Stimulated activated CD4-positive, alpha-beta T cell treated with anti-CD3 and anti-CD28 coated beads, Interleukin-15, amount 100 ng/mL, for 1 hour (primary cell): ENCODE measurements at places on chromosomes 3 and 15.

- DNase-seq = no peak
Observed at GRCh38 chr3:30299674-30300385, 306.6 kb upstream of the TGFBR2 start.

GRCh38 chr3:73352841-73353645, 271.7 kb downstream of the PDZRN3 start:
- DNase-seq = no peak

DNA sequence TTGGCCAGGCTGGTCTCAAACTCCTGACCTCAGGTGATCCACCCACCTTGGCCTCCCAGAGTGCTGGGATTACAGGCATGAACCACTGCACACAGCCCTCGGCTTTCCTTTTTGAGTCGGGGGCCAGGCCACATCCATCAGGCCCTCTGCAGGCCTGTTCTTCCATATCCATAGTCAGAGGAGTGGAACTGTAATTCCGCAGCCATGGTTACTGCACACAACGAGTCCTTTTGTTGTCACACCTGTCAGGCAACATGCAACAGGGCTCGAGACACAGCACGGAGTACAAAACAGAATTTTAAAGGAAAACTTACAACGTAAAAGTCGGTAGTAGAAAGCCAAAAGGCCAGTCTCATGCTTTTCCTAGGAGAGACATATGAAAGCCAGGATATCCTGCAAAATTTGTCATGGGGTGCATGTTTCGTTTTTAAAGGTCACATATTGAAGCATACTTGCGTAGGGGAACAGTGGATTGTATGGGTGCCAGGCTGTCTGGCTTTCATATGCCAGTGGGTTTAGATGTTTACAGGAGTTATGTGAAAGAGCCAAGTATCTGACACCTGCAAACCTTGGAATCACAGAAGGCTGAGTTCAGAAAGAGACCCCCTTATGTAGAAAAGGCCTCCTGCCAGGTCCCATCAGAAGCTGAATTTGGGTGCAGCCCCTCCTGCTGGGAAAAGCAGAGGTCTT, 63.2 kb upstream of the LPP start:
- DNase-seq = no peak

- DNase-seq = no peak
Observed at GRCh38 chr3:34568766-34569165, 770.3 kb downstream of the PDCD6IP start.

DNA sequence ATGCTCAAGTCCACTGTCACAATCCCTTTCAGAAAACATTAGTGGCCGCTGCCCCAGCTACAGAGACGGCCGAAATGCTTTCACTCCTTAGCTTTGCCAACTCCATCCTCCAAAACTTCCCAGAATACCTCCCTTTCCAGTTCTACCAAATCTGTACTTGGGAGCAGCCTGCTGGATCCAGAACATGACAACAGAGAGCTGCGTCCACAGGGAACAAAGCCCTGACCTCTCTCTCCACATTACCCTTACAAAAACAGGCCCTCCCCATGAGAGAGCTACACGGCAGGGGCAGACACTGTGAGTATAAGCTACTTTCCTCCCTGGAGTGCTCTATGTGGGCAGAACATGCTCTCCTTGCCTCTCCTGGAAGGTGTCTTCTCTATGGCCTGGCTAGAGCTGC, 6.3 kb downstream of the RBM15B start:
- no peak for DNase-seq

- DNase-seq = no peak
Observed at GRCh38 chr3:105907777-105908176, 39.0 kb upstream of the CBLB start.

GRCh38 chr3:71689291-71689690, 35.9 kb downstream of the EIF4E3 start:
- no peak for DNase-seq

DNA sequence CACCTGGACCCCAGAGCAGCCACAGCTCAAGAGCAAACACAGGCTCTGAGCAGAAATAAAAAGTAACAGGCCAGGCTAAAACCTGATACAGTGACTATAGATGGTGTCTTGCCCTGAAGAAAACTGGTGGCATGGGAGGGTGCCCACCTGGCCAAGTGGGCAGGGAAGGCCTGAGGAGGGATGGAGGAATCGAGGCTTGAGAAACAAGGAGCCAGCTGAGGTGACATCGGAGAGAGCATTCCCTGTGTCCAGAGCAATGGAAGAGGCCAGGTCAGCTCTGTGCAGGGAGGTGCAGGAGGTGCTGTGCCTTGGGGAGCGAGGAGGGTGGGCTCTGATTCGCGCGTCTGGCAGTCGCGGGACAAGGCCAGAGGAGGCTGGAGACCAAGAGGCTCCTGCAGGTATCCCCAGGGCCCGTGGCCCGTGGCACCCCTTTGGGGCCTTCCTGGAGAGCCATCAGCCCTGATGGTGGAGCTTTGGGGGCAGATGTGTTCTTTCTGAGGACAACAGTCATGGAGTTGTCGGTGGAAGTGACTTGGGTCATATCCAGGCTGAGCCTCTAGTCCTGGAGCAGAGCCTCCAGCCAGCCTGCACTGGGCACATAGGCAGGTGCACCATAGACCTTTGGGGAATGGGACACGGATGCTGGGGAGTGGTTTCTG, 56.1 kb downstream of the PLXNA1 start:
- no peak for DNase-seq

DNA sequence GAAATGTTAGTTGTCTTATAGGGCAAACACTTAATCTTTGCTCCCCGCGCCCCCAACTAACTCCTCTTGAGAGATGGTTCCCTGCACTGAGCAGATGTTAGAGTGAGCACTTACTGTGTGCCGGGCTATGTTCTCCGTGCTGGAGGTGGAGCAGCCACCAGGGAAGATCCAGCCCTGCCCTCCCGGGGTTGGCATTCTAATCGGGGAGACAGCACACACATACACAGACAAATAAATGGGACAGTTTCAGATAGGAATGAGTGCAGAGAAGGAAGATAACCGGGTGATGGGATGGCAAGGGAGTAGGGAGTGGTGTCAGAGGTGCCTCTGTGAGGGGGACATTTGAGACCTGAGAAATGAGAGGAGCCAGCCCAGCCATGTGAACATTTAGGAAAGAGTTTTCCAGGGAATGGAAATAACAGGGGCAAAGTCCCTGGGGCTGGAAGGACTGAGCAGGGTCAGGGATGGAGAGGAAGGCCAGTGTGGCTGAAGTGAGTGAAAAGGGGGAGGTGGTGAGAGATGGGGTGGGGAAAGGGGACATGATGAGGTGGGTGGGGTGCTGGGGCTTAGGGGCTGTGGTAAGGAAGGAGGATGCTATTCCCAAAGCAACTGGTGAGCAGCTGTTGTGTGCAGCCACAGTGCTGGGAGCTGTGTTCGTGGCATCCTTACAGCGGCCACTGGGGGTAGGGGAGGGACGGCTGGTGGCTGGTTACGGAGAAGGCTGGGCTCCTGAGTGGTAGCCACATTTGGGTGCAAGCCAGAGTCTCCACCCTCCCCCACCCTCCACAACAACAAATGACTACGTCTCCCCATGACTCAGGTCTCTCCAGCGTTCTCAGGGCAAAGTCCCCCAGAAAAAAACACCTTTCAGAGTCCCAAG, 15.4 kb upstream of the FGD5 start:
- DNase-seq = no peak

DNA sequence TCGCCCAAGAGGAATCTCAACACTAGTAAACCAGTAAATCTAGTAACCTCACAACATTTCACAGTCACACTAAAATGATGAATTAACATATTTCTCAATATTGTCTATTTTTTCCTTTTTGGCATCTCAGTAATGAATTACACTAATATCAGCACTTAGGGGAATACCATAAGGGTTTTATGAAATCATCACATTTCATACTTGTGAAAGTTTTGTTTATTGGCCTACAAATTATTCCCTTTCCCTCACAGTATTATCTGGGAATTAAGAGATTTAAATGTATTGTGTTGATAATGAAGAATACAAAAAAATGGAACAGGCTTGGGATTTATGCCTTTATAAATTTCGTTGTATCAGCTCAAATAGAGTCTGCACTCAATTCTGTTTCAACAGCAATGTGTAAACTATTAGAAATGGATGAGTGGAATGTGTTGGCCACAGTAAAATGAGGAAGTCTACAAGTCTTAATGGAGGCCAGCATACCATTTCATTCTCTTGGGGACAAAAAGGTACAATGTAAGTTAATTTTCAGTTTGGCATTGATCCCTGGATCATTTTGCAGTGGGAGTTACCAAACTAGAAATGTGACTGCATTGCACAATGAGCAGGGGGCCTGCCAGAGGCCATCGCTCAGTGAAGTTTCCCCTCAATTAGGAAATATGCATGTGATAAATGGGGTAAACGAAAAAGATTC, 195.4 kb downstream of the FMN1 start:
- DNase-seq = no peak

- DNase-seq = no peak
Observed at GRCh38 chr3:106071306-106071705, 202.5 kb upstream of the CBLB start.

- no peak for DNase-seq
Observed at GRCh38 chr3:125261031-125261430, 48.5 kb upstream of the SLC12A8 start.

- DNase-seq = no peak
Observed at GRCh38 chr15:76163457-76164295, 103.9 kb downstream of the TMEM266 start.
